Activated naive CD4-positive, alpha-beta T cell treated with Interleukin-2 at 50 U/mL for 16 hours (primary cell): ENCODE measurements at places on chromosomes 7 and 10.

- DNase-seq, result no peak
Observed at GRCh38 chr7:153061910-153062528, 302.5 kb downstream of the ACTR3B start.

DNA sequence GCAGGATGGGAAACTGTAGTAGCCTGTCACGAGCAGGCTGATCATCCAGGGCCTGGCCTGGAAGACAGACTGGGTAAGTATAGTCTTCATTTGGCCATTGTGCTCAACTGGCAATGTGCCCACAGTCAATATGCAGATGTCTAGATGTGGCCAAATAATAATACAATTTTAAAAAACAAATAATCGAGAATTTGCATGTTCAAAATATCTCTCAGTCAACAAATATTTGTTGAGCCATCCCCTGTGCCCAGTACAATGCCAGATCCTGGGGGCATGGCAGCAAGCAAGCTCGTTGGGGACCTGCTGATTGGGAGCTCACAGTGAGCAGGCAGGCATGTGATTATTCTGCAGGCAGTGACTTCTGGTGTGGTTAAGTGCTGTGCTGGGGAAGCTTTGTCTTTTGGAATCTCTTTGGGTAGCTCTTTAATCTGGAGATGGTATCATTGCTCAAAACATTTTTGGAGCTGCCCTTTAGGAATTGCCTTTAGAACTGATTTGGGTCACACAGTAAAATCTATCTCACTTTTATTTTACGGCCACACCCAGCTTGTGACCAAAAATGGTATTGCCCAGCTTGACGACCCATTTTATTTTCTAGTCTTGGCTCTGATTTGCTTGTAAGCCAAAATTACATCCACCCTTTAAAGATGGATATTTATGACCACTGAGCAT is 92.2 kb downstream of the PLCE1 start:
- no peak for DNase-seq

- DNase-seq, result no peak
Observed at GRCh38 chr7:68547799-68548198, 1050.5 kb upstream of the AUTS2 start.

DNA sequence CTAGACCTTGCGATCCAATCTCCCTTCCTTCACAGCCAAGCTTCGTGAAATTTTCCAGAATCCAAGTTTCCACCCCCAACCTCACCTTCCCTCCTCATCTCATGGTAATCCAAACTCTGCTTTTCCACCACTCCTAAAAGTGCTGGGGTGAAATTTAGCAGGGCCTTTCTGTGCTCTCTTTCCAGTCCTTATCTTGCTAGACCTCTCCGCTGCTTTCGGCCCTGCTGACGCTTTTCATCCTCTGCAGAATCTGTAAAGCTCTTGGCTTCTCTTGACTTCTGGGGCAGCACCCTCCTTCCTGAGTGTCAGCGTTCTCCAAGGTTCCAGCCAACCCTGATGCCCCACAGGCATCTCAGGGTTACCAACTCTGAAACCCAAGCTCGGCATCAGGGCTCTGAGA is 7.7 kb downstream of the PLAC9 start:
- no peak for DNase-seq

- no peak for DNase-seq
Observed at GRCh38 chr10:5960070-5960972, 17.0 kb downstream of the IL15RA start.

DNA sequence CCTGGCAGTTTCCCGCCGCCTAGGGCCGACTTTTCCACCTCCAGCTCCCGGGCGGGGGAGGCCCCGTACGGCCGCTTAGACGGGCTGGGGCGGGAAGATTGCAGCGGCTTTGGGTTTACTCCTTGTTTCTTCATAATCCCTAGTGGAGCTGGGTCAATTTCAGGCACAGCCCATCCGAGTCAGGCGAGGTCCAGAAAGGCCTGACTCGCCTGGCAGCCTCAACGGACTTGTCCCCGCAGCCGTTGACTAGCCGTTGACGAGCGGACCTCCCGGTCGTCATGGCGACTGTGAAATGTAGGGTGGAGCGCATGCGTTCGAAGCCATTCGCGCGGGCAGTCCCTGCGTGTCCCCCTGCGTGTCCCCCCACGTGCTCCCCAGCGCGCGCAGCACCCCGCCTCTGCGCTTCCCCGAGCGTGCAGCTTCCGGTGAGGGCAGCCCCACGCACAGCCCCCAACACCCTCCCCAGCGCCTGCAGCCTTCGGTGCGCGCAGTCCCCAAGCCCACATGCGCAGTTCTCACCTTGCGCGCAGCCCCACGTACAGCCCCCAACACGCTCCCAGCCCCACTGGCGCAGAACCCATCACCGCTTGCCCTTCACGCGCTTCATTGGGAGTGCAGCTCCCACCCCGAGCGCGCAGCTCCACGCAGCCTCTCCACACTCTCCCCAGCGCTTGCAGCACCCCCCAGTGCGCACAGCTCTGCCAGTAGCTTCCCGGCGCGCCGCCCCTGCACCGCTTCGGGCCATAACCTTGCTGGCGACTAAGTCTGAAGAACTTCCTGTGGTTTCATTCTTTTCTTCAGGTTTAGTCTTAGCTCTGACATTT is 67.8 kb downstream of the TBX20 start:
- DNase-seq, result no peak

GRCh38 chr7:92987538-92987937 is 130.2 kb downstream of the SAMD9 start:
- no peak for DNase-seq

- no peak for DNase-seq
Observed at GRCh38 chr7:135100856-135101255, 47.0 kb upstream of the TMEM140 start.

GRCh38 chr10:11822026-11822756 is 965 bp upstream of the PROSER2 start:
- DNase-seq, result no peak

DNA sequence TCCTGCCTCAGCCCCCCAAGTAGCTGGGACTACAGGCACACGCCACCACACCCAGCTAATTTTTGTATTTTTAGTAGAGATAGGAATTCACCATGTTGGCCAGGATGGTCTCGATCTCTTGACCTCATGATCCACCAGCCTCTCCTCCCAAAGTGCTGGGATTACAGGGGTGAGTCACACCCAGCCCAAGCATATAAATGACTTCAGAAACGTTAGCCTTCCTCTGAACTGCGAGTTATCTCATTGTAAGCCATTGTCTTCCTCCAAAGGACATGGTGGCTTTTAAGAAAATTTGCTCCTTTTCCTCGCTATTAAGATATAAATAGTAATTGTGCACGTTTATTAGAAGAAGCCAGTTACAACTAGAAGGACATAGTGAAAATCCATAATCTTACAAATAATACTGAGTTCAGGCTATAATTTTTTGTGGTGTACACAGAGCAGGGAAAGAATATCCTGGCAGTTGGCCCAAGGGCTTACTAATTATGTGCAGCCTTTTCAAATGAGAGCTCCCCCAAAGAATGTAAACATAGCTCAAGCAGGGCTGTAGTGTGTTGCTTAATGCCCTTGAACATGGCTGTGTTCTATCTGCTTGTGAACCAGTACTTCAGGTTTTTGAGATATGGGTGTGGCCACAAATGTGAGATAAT is 495.8 kb downstream of the PARD3 start:
- no peak for DNase-seq

GRCh38 chr7:129848436-129848835 is 104.3 kb downstream of the UBE2H start:
- DNase-seq, result no peak

GRCh38 chr10:125985557-125986240 is 89.3 kb downstream of the FANK1 start:
- DNase-seq, result no peak

DNA sequence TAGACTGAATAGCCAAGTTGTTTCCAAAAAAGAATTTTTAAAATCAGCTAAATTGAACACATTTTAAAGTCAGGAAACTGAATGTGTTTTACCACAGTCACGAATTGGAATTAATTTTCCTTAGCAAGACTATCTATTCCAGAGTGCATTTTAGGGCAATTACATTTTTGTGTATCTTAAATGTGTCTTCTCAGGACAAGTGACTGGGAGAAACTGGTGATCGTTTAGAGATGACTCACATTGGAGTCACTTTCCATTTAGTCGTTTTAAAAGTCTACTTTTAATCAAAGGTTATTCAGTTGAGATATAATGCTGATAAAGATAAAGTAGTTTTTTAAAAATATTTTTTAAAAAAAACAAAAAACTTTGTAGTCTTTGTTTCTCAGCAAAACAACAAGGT is 191.7 kb upstream of the SLC26A5 start:
- no peak for DNase-seq

GRCh38 chr7:611281-611810 is 91.7 kb upstream of the PDGFA start:
- no peak for DNase-seq

GRCh38 chr10:88316292-88316861 is 266.7 kb downstream of the RNLS start:
- DNase-seq, result no peak

DNA sequence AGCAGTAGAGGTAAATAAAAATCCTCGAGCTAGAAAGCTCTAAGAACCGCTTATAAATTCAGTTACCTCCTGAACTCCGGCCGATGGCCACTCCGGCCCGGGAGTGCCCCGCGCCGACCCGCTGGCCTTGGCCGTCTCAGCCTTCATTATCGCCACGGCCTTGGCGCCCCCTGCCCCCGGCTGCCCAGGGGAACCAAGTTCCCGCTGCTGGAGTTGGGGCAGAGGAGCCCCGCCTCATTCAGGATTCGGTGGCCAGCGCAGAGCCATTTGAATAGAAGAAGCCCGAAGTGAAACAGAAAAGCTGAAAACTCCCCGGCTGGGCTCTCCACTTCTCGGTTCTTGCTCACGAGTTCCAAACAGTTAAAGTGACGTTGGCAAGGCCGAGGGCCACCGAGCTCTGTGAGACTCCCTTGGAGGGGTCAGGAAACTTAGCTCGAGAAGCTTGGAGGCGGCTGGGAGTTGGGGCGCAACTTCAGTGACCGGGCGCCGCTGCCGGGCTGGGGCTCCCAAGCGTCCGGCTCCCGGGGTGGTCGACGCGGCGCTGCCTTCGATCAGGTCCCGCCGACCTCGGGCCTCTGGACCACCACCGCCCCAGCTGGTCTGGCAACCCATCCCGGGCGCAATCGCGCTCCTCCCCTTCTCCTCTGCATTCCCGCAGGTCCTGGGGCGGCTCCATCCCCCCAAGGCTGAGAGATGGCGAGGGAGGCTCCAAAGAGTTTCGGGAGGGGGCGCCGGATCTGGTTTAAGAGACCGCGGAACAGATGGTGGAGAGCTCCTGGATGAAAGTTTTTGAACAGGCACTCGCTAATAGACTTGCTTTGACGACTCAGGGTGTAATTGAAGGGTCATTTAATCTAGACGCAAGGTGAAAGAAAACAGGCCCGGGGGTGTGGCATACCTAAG is 5.8 kb upstream of the FEZF1 start:
- DNase-seq, result no peak

DNA sequence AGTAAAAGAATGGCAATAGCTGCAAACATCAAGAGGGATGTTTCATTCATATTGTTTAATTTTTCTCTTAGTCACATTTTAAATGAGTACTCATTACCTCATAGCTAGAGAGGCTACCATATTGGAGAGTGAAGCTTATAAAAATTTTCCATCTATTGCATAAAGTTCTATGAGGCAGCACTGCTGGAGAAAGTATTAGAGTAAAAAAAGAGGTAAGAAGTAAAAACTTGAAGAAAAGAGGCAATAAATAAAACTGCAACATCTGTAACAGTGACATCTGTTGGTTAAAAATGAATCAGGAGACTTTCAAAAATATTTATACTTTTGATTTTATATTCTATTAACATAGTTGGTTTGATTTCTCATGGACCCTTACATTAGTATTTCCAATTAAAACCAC is 284.5 kb upstream of the SEMA3D start:
- DNase-seq, result no peak

- DNase-seq, result no peak
Observed at GRCh38 chr10:16909271-16909767, 92.1 kb upstream of the RSU1 start.

GRCh38 chr10:22500656-22501340 is 155.5 kb downstream of the SPAG6 start:
- no peak for DNase-seq

- DNase-seq, result no peak
Observed at GRCh38 chr7:918118-918425, 36.4 kb downstream of the ADAP1 start.

DNA sequence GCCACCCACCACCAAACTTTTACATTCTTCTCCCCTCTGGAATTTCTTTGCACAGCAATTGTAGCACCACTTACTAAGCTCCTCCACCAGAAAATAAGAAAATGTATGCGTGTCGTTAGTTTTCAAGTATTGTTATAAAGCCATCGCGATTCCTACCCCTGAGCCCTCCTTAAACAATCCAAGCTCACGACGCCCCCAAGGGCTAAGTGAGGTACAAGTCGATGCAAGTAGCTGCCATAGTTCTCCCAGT is 1.3 kb downstream of the FRAT2 start:
- no peak for DNase-seq

GRCh38 chr7:104414216-104414615 is 85.8 kb downstream of the LHFPL3 start:
- no peak for DNase-seq

DNA sequence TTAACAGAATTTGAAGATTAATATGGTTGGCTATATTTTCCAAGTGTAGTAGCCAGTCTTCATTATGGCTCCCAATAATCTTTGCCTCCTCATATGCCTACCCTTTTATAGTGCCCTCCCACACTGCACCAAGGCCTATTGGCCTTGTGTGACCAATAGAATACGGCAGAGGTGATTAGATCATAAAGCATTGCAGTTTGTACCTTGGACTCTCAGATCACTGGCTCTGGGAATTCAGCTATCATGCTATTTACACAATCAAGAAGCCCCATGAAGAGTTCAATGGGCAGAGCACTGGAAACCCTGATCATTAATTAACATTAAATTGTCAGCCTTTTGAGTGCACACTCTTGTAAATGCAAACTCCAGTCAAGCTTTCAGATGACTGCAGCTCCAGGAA is 154.5 kb upstream of the MAGI2 start:
- DNase-seq, result no peak

- no peak for DNase-seq
Observed at GRCh38 chr10:29130190-29130673, 158.6 kb upstream of the LYZL1 start.

GRCh38 chr10:63166742-63167258 is 33.7 kb downstream of the NRBF2 start:
- no peak for DNase-seq

DNA sequence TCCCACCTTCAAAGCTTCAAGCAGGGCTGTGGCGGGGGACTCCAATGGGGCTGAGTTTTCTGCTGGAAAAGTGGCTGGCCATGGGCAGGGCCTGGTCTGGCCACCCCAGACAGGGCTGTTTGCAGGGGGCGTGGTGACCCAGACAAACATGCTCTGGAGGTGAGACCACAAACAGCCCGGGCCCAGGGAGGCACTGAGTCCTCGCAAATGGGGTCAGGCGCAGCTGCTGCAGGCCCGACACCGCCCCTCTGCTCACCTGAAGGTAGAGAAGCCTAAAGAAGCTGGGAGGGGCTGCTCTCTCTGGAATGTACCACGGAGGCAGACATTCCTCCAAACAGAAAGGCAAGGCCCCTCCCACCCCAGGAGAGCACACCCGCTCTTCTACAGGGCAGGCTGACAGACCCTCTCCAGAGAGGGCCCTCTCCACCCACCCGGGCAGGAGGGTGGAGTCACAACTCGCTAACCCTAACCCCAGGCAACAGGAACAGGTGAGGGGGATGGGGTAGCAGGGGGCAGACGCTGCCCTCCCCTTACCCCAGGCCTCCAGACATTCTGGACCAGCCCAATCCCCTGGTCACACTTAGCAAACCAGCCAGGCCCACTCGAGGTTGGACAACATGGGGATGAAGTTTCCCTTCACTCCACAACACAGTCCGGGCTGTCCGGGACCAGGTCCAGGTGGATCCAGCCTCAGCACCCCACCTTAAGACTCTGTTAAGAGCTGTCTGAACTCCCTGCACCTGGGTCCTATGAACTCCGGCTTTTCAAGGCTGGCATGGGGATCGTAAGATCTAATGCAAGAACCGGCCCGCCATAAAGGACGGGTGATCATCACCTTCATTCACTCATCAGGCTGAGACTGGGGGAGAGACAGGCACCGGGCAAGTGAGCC is 32.3 kb downstream of the OAT start:
- no peak for DNase-seq
